ENCODE measurements at places on chromosomes 7 and 10.

DNA sequence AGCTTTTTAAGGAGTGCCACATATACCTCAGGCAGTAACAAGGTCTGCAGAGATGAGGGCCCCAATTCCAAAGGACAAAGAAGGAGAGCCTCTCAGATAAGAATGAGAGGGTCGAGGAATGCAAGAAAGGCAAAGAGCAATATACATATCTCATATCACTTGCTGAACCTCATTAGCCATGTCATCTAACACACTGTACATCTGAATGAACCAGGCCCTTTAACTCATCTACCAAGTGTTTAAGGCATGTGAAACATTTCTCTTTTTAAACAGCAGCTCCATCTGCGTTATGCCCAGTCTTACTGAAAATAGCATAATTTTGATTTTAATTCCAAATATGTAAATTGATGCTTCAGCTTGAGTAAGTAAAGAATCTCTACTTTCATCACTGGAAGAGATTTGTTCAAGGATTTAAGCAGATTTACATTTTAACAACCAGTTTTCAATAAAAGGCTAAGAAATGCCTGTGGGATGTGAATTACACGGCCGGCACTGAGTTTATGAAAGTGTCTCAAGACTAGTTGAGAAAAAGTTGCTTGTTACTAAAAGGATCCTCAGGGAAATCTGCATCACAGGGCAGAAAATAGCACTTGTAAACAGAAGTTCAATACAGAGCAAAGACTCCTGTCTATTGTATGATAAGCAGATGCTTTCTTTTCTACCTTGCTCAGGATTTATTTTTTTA lies 123.8 kb upstream of the SLC26A5 start:
- no peak for DNase-seq

GRCh38 chr7:38438970-38439369 lies 165.5 kb upstream of the TARP start:
- DNase-seq: no peak

DNA sequence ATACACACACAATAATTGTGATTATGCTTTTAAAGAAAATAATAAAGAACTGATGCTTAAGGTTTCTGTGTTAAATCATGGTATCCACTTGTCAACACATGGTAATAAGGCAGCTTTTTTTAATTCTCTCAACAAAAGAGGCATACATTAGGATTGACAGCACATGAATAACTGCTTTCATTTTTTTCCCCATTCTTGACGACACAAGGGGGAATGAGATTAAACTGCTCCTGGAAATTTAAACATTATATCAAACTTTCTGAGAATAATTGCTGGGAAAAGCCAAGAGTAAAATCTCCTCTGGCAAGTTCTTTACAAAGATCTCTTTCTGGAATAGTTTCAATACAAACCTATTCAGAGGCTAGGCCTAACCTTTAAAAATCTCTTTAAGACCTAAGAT lies 99.0 kb upstream of the GPR22 start:
- no peak for DNase-seq

- DNase-seq: no peak
Observed at GRCh38 chr7:29962035-29962434, 27.6 kb downstream of the SCRN1 start.

DNA sequence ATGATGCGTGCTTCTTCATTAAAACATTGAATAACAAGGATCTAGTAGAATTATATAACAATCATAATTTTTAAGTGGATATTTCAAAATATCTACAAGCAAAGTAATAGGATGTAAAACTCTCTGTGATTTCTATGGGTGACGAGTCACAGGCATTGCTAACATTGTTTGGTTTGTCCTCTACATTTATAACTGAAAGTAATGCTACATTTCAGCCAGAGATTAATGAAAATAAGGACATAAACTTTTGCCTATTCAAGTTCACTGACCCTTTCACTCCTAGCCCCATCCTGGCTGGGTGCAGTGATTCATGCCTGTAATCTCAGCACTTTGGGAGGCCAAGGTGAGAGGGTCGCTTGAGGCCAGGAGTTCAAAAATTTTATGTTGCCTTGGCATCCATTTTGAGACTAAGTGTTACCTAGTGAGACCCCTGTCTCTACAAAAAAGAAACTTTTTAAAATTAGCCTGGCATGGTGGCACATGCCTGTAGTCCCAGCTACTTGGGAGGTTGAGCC lies 38.4 kb upstream of the HSPA12A start:
- DNase-seq: no peak

GRCh38 chr7:142709921-142710320 lies 39.4 kb upstream of the PRSS1 start:
- DNase-seq: no peak

DNA sequence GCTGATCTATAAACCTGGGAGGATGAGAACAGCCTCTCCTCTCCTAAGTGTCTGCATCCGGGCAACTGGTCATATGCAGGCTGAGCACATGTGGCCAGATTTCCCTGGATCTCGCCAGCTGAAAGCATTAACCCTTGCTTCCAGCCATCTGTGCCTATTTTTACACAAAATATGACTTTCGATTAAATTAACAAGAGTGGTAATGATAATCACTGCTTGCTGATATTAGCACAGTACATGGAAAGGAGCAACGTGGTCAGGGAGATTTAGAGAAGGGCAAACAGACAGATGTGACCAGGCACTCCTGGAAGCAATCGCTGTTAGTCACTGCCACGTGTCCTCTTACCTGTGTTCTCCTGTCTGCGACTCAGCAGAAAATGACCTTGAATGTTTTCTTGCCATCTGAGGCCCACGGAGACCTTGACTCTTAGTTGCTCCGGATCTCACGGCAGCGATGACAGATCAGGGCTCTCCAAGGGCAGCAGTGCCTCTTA lies 59.5 kb upstream of the NPTX2 start:
- DNase-seq: no peak

DNA sequence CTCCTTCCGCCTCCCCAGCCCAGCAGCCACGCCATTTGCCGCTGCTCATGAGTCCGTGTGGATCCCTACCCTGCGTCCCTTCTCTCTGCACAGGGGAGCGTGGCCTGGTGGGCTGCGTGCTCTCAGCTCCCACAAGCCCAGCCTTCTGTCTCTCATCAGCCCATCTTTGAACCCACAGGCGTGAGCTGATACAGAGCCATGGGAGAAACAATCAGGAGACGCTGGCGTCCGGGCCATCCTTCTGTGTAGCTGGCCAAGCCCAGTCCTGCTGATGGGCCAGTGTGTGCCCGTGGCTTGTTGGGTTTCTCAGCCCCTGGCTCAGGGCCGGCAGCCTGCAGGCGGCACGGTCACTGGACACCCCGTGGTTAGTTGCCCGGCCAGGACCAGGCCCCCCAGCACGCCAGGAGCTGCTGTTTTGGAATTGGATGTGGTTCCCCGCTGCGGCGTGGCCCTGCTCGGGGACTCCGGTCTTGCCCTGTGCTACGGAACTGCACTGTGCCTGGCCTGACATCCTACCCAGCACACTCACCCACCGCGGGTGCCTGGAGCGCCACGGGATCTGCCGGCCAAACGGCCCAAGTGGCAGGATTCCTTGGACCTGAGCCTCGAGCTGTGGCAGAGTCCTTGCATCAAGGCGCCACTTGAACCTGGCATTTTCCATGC lies 88.9 kb downstream of the ELFN1 start:
- DNase-seq: no peak

GRCh38 chr10:93452143-93452542 lies 30.0 kb downstream of the MYOF start:
- no peak for DNase-seq

DNA sequence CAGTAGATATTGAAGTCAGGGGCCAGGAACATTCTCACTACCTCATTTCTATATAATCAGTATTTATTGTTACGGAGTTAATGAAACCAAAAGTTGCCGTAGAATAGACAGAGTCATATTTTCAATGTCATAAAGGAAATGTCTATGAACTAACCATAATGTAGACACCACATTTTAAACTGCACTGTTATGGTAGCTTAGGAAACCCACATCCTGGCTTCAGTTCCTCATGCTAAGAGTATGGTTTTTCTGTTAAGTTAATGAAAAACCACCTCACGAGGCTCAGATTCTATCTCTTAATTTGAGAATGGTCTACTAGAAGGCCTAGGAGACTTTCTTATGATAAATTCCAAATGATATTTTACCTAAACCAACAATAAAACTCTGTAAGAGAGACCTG lies 166.5 kb downstream of the TMEM26 start:
- DNase-seq: no peak

DNA sequence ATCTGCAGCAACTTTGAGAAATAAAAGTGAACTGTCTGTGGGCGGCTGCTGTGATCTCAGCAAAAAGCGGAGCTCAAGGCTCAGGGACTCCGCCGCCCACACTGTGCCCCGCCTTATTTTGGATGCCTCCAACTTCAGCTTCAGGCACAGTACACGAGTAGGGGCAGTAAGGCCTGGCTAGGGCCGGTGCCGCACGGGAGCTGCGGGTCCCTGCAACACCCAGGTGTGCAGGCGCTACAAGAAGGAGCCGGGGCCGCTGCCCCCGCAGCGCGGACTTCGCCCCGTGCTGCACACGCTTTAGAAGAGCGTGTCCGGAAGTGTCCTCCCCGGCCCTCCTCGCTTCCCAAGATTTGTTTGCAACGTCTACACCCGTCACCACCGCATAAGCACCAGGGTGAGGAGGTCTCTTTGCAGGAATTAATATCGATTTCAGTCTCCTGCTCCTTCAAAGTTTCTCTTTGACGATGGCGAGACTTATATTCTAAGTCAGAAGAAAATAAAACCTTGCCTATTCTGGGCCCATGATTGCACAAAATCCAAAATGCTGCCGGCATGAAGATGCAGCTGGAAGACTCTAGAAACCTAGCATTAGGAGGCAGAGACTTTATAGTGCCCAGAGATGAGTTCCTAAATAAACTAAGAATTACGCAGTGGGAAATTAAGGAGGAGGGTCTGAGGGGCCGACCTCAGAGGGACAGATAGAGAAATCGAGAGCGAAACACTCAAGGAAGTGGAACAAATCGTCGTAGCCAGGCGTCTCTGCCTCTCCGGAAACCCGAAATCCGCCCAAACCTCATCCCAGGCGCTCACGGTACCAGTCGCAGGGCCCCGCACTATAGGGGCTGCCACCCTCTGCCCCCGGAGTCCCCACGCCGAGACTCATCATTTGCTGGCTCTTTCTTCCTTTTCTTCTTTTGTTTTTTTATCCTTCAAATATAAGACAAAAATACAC lies 6.4 kb downstream of the VAX1 start:
- DNase-seq: no peak

- no peak for DNase-seq
Observed at GRCh38 chr10:94627511-94627910, 56.0 kb upstream of the CYP2C18 start.

DNA sequence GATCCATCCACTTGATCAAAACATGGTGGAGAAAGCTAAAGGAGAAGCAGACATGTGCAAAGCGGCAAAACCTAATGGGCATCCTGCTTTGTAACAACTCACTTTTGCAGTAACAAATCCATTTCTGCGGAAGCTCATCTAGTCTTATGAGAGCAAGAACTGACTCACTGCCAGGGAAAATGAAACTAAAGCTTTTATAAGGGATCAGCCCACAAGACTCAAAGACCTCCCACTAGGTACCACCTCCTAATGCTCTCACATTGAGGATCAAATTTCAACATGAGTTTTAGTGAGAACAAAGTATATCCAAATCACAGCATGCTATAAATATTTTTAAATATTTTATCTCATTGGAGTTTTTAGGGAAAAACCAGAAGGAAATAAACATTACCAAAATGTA lies 120.1 kb upstream of the GNAI1 start:
- DNase-seq: no peak

GRCh38 chr7:7761974-7762779 lies 43.8 kb upstream of the RPA3 start:
- DNase-seq: no peak

- no peak for DNase-seq
Observed at GRCh38 chr7:145797507-145797906, 319.1 kb upstream of the CNTNAP2 start.

Measured in progenitor cell of endocrine pancreas (in vitro differentiated cells).